ENCODE measurements at places on chromosomes 12 and 14.

DNA sequence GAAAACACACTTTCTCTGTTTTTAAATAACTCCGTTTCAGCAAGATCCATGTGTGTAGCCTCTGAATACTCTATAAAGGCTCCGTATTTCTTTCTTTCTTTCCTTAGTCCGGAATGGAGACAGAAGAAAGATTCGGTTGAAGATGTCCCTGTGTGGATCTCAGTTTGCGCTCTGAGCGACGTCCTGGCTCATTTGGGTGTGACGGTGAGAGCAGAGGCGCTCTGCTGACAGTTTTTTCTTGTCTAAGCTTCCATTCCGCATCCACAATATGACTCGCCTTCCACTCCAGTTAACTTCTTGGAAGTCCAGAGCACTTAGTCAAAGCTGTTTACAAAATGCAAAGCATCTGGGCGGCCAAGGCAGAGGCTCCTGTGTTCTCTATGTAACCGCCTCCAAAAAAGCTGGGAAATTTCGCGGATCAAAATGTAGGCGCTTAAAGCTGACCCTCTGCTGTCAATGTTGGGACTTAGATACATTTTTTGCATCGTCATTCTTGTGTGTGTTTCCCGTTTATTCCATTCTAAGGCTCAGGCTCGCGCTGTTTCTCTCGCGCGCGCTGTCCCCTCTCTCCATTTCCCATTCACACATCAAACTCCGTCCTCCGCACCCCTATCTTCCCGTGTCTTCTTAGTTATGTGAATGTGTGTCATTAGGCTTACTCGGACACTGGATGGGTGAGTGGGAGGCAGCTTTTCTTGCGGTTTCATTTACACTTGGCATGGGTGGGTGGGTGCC is 880 bp upstream of the FLRT2 start:
- DNase-seq, result peak; percentile 88

GRCh38 chr12:104345234-104346066 is 41.9 kb downstream of the EID3 start:
- DNase-seq, result peak; percentile 21

- peak; percentile 64 for DNase-seq
Measured at GRCh38 chr12:64826234-64826633, 1.8 kb downstream of the TBC1D30 start.

DNA sequence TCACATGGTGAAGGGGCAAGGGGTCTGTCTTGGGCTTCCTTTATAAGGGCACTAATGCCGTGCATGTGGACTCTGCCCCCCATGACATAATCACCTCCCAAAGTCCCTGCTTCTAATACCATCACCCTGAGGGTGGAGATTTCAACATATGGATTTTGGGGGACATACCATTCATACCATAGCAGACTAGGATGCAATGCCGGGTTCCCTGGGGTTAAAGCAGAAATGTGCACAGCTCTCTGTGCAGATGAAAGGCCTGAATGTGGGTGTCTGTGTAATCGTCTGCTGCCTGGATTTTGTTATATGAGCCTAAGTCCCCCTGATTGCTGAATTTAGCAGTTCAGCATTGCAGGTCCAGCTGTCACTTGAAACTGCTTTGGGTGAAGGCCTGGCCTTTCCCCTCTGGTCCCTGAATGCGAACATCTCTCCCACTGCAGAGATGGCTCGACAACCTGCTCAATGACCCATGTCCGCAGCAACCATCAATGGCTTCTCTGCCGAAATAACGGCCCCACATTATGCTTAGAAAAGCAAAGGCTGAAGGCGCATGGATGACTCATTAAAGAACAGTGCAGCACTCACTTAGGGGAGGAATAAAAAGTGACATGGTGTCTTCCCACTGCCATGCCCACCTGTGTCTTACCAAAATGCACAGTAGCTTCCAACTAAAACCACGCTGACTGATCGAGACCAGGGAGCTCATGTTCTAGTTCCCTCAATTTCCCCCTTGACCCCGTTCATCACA is 286.3 kb downstream of the DPF3 start:
- peak; percentile 72 for DNase-seq

DNA sequence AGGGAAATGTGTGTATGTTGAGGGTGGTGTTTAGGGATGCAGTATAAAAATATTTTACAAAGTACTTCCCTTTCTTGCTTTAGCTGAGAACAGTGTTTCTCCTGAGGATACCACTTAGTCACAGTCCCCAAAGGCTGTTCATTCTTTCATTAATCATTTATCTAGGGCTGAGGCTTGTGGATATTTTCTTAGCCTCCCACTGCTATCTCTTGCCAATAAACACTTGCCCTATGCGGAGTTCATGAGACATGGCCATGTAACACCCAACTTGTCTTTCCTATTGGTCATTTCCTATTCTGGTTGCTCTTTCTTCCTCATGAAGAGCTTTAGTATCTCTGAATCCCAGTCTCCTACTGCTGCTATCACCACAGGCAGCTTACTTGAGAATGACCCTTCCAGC is 75.1 kb downstream of the ETNK1 start:
- DNase-seq, result peak; percentile 62

GRCh38 chr14:66624336-66624937 is 116.5 kb downstream of the GPHN start:
- peak; percentile 60 for DNase-seq

DNA sequence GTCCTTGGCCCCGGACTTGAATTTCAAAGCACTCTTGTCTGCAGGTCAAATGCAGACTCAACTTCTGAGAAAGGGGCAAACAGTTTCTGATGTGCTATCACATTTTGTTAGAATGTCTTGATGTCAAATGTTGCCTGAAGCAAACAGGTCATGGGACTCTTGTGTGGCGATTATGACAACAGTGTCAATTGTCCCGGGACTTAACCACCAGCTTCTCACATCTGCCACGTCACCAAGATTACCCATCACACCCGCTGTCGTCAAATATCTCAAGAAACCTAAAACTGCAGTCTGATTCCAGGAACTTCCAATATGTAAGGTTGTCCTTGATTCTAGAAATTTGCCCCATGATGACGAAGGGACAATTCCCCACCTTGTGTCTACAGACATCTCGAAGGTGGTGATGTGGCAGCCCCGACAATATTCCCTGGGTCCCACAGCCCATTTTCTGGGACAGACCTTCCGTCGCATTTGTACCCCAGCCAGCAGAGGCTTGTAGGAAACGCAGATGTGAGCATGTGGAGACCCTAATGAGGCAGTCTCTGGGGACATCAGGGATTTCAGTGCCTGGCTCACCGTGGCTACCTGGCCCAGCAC is 21.3 kb downstream of the LRTM2 start:
- DNase-seq, result no peak

DNA sequence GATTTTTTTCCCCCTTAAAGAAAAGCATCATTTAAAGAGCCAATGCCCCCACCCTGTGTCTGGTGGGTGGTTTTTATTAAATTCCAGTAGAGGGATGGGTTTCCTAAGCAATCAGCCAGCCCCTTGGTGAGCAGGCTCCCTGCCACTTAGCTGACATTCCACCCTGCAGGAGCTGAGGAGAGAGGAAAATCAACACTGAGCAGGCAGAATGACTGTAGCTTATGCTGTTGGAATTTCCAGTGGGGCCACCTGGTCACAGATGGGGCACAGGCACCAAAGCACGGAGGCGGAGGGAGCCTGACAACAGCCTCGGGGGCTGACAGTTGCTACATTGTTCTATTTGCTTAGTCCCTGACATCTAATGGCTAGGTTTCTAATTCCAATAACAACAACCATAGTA is 127.7 kb downstream of the TMEM30B start:
- peak; percentile 95 for DNase-seq

- DNase-seq, result no peak
Measured at GRCh38 chr12:122672515-122672914, 30.6 kb downstream of the HCAR2 start.

GRCh38 chr14:20198991-20199390 is 8.3 kb downstream of the OR11G2 start:
- DNase-seq, result no peak

GRCh38 chr14:88430976-88431375 is 45.5 kb downstream of the SPATA7 start:
- no peak for DNase-seq

- DNase-seq, result peak; percentile 31
Measured at GRCh38 chr12:84397263-84397662, 515.3 kb downstream of the SLC6A15 start.

GRCh38 chr12:95718772-95719171 is 71.8 kb downstream of the NTN4 start:
- no peak for DNase-seq

- no peak for DNase-seq
Measured at GRCh38 chr14:96811985-96812667, 14.9 kb downstream of the VRK1 start.

DNA sequence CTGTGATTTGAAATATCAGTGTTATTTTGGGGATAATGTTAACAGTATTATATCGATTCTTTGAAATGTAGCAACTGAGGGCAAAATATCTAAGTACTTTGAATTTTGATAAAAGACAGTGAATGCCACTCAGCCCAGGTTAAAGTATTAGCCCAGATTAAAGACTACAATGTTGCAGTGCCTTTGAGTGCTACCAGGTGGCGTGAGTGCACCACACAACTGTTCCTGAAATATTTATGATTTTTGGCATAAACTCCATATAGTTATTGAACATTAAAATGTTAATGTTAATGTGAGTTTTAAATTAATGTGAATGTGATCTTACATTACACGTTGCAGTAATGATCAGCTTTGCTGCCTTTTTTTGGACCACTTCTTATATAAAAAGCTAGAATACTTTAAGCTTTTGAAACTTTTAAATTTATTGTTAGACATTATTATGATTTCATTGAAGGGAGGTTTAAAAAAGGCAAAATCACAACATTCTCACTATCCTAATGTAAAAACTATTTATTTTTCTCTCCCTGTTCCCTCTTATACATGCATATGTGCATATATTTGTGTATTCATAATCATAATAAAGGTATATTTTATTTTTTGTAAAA is 22.5 kb downstream of the MRPS35 start:
- DNase-seq, result peak; percentile 45

GRCh38 chr12:26833743-26834490 is 923 bp upstream of the ITPR2 start:
- DNase-seq, result peak; percentile 7

DNA sequence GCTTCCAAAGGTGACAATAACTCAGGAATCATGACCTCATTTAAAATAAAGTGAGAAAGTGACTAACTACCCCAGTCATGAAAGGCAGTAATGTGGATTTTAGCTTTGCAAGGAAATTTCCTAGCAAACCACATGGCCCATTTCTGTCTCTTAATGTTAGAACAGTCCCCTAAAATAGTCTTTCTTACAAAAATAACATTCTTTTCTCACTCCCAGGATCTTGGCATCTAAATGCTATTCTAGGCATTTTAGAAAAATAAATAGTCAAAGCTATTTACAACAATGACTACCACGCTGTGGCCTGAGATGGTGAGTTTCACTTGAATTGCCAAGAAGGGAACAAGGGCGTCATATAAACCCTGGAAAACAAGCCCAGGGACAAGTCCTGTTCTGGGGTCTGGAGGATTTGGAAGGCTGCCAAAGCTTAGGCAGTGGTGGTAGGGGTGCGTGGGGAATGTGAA is 101.2 kb upstream of the CCDC175 start:
- peak; percentile 64 for DNase-seq

- no peak for DNase-seq
Measured at GRCh38 chr12:76634133-76634532, 74.6 kb upstream of the OSBPL8 start.

- DNase-seq, result no peak
Measured at GRCh38 chr12:121789800-121790728, 3.4 kb downstream of the RHOF start.

- no peak for DNase-seq
Measured at GRCh38 chr14:31965735-31966598, 111.1 kb upstream of the ARHGAP5 start.

DNA sequence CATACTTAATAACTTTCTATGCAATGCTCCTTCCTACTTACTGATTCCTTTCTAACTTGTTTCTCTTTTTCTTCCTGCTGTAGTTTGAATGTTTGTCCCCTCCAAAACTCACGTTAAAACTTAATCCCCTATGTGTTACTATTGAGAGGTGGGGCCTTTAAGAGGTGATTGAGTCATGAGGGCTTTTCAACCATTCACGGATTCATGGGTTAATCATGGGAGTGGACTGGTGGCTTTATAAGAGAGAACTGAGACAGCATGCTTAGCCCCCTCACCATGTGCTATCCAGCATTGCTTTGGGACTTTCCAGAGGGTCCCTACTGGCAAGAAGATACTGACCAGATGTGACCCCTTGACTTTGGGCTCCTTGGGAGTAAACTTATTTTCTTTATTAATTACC is 66.0 kb upstream of the TRIM9 start:
- DNase-seq, result no peak

GRCh38 chr12:28872654-28873268 is 276.3 kb upstream of the FAR2 start:
- DNase-seq, result peak; percentile 68

- no peak for DNase-seq
Measured at GRCh38 chr12:121239351-121240061, 29.6 kb downstream of the P2RX4 start.

- no peak for DNase-seq
Measured at GRCh38 chr12:52546126-52546525, 6.8 kb downstream of the KRT71 start.

DNA sequence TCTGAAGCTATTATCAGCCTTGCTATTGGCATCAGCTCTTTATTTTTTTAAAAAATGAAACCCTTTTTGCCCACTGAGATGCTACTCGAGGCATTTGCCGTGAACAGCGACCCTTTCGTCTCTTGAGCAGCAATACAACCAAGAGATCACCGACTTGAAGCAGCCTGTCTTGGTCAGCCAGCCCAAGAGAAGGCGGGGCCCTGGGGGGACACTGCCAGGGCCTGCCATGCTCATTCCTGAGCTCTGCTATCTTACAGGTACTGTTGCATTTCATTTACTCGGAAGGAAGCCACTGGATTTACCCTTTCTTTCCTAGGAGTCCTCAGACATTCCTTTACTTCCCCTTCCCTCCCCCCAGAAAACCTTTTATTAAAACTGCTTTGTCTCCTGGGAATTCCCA is 16.7 kb downstream of the PIWIL1 start:
- DNase-seq, result no peak

DNA sequence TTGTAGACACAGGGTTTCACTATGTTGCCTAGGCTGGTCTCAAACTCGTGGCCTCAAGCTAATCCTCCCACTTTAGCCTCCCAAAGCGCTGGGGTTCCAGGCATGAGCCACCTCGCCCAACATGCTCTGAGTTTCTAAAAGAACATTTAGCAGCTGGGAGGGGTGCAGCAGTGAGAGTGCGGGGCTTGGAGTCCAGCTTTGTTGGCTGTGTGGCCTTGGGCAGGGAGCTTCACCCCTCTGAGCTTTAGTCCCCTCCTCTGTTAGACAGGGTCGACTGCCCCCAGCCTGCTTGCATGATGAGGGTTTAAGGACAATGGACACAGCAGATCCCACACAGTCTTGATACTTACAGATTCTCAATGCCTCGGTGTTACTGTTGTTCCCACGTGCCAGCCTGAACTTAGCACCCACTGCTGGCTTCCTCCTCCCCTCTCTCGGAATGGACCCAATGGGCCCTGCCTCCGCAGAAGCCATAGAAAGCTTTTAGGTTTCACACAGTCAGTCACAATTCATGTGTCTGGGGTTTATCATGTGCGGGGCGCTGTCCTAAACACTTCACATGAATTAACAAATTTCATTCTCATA is 54.6 kb downstream of the PSMA6 start:
- no peak for DNase-seq

Measured in fibroblast of skin of scalp (primary cell).